NCI-H1092 (cell line): ENCODE measurements at places on chromosomes 3 and 15.

- no peak for DNase-seq
Observed at GRCh38 chr3:149368201-149368673, 9.2 kb downstream of the TM4SF1 start.

- DNase-seq: no peak
Observed at GRCh38 chr3:21618695-21619094, 132.3 kb downstream of the ZNF385D start.

DNA sequence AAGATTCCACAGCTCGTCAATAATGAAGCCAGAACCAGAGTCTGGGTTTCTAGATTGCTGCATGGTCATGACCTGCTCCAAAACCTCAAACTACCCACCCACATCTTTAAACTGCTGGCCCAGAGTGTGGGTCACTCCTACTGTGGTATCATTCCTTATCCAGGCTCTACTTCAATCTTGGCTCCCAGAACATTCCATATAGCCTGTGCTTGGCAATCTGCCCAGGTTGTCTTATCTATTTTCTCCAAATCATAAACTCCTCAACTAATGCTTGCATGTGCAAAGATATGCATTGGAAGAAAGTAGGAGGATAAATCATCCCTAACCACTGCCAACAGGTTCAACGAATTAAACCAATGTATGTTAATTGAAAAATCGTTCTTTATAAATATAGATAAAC lies 169.7 kb downstream of the ANXA2 start:
- no peak for DNase-seq

GRCh38 chr15:48850648-48851047 lies 27.3 kb upstream of the EID1 start:
- DNase-seq: no peak

DNA sequence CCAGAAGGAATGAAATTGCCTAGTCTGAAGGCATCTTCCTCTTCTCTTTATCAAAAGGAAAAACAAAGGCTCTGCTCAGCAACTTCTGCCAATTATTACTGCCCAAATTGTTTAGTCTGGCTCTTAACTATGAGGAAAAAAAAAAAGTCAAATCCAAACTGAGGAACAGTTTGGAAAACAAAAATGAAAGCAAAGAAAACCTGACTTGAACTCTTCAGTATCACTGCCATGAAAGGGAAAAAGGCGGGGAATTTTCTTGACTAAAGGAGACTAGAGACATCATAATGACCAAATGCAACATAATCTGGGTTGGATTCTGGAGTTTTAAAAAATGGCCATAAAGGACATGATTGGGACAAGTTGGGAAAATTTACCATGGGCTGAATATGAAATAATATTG lies 156.3 kb downstream of the STT3B start:
- no peak for DNase-seq

DNA sequence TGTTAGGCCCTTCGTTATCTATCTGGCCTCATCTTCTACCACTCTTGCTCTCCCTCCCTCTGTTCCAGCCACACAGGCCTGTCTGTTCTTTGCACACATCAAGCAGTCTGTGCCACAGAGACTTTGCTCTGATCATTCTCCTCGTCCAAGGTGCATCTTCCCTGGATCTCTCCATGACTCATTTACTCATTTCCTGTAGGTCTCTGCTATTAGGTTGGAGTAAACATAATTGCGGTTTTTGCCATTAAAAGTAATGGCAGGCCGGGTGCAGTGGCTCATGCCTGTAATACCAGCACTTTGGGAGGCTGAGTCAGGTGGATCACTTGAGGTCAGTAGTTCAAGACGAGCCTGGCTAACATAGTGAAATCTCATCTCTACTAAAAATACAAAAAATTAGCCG lies 9.5 kb upstream of the C3orf49 start:
- no peak for DNase-seq

GRCh38 chr3:177295116-177295515 lies 97.8 kb upstream of the TBL1XR1 start:
- DNase-seq: no peak

DNA sequence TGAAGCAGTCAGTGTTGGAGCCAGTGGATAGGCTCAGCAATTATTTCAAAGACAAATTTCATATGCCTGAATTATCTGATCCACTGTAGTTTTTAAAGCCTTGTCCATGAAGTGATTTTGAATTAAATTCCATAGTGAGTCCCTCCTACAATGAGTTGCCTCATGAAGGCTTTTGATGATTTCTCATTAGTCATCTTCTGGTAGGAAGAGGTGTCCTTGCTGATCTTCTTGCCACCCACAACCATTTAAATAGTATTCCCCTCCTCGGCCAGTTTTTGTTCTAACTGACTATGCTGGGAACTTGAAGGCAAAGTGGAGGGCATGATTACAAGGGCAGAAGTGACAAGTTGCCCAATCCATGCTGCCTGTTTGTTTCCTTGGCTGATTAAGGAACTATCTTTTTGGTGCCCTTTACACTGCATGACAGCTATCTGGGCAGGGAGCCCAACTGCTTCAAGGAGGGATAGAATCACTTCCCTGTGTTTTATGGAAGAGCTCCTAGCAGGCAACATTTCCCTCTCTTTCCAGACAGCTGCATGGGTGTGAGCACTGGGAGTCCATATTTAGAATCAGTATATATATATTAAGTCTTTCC lies 617.5 kb downstream of the ZPLD1 start:
- no peak for DNase-seq

DNA sequence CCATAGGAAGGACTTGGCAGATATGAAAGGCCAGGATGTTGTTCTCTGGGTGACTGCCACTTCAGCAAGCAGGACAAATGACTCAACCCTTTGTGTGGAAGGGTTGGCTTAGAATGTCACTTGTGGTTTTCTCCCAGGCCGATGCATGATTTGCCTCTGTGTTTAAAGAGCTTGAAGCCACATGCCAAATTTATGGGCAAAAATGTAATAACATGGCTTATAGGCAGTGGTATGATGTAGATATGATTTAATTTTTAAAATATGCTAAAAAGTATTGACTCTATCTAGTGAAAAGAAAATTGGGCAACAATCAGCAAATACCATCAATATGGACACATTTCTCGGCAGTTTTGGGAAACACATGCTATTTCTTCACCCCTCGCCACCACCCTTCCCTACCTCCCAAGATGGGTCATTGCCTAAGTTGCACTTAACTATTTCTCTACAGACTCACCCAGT lies 114.6 kb downstream of the CYP19A1 start:
- no peak for DNase-seq

- DNase-seq: no peak
Observed at GRCh38 chr3:156460206-156460611, 94.7 kb downstream of the SSR3 start.

DNA sequence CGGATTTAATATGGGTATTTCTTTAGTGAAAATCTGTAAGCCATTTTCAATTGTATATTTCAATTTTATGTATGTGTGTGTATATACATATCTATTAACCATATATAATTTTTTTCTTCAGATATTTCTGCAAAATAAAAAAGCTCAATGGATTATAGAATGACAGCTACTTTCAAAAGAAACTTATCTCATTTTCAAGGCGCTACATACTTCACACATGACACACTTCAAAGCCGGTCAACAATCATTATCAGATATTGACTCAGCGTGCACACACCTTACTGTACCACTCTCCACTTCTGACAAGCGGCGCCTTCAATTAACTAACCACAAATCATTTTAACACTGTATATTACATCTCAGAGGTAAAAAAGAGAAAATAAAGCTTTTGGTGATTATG lies 39.6 kb downstream of the ATP13A3 start:
- no peak for DNase-seq

DNA sequence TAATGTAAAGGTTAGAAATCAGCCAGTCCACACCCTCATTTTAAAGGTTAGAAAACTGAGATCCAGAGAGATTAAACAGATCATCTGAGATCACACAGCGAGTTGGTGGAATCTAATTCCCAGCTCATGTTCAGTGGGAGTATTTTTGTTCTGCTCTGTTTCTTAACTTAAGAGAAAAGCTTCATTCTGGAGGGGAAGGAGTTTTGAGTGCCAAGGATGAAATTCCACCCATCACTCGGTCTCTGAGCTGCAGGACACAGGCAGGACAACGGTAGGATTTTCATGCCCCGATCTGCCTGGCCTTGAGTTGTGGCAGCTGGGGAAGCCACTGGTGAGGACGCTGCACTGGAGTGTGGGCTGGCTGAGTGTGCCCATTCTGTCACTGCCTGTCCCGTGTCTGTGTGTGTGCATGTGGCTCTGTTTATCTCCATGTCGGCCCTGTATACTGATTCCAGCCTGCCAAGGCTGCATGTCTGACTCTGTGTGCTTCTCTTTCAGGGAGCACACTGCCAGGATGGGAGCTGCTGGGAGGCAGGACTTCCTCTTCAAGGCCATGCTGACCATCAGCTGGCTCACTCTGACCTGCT lies 94.3 kb downstream of the CEMIP start:
- DNase-seq: no peak

GRCh38 chr3:52373676-52374075 lies 57.6 kb downstream of the DNAH1 start:
- no peak for DNase-seq

- DNase-seq: no peak
Observed at GRCh38 chr15:50304836-50305235, 39.3 kb upstream of the HDC start.

DNA sequence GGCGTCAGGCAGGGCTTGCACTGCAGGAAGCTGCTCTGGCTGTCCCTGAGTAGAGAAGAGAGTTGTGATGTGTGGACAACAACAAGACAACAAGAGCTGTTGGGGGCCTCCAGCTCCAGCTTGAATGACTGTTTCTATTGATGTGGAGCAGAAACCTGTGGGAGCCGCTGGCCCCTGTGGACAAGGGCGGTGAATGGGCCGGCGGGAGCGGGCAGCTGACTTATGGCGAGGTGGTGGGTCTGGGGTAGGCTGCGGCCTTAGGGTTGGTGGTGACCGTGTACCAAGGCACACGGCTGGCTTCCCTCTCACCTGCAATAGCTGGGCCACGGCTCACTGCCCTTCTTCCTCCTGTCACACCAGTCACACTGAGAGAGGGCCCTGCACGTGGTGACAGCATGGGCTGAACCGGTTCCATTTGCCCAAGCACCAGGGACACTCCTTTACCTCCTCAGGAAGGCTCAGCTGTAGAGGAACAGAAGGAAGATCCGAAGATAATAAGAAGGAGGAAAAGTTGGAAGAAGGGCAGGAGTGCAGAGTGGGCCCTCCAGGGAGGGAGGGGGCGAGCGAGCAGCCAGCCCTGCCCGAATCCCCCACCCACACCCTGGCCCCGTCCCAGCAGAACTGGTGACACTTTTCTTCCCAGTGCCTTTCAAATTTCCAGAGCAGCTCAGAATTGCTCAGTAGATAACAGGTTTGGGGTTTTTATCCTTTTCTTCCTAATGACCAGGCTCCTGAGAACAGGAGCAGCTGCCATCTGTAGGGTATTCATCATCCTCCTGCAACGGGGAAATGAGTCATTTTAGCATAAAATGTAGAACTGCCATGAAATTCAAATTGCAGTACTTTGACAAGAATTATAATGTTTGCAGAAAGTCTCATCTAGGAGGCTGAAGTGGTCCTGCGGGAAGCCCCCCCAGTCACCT lies 136.9 kb downstream of the TJP1 start:
- DNase-seq: no peak

DNA sequence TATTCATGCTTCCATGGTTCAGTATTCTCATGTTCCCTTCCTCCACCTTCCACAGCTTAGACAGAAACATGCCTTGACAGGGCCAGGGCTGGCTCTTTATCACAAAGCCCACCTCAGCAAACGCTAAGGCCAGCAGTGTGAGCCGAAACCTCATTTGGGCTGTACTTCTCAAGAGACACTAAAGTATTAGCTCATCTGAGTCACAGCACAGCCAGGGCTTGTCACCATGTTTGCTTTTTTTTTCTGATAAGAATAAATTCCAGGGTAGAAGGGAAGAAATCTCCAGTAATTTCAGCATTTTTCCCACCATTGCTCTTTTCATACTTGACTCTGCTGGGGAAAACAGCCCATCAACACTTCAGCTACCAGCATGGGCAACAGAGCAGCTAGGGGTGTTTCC lies 95.4 kb downstream of the MYLK start:
- no peak for DNase-seq

GRCh38 chr3:67389176-67389575 lies 265.2 kb downstream of the SUCLG2 start:
- DNase-seq: no peak

DNA sequence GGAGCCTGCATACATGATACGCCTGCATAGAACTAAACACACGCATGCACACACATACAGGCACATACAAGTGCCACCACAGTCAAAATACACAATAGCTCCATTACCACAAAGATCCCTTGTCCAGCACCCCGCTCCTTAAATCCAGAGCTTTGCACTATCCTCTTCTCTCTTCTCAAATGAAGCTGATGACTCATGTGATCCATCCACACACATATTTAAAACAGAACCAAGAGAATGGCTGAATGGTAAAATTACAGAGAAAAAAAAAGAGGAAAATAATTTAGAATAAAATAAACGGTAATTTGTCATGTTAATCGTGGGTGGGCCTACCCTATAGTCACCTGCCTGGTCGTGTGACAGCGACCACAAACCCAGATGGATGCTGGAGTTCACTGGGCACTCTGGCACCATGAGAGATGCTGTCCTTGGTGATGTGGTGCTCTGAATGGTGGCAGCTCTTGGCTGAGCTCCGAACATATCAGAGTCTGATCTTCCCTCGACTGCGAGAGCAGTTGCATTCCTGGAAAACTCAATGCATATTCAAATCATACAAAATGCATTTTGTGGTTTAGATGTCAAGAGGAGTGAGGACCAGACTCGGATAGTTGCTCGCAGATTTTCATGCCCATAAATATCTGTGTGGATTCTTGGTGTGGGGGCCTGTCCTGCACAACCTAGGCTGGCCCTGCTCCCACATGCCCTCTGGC lies 8.9 kb downstream of the IQSEC1 start:
- DNase-seq: no peak

GRCh38 chr3:52046902-52047239 lies 9.5 kb downstream of the DUSP7 start:
- no peak for DNase-seq

GRCh38 chr15:50377867-50378751 lies 23.1 kb upstream of the GABPB1 start:
- no peak for DNase-seq

- no peak for DNase-seq
Observed at GRCh38 chr15:51379390-51379789, 37.9 kb downstream of the GLDN start.

DNA sequence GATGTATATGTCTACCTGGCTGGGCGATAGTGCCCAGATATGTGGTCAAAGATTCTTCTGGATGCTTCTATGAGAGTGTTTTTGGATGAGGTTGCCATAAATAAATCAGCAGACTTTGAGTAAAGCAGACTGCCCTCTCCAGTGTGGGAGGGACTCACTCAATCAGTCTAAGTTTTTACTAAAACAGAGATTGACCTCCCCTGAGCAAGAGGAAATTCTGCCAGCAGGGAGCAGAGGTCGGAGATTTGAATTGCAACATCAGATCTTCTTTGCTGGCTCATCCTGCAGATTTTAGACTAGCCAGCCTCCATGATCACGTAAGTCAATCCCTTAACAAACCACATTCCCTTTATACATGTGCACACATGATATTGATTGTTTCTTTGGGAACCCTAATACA lies 300.9 kb downstream of the MCTP2 start:
- DNase-seq: no peak

DNA sequence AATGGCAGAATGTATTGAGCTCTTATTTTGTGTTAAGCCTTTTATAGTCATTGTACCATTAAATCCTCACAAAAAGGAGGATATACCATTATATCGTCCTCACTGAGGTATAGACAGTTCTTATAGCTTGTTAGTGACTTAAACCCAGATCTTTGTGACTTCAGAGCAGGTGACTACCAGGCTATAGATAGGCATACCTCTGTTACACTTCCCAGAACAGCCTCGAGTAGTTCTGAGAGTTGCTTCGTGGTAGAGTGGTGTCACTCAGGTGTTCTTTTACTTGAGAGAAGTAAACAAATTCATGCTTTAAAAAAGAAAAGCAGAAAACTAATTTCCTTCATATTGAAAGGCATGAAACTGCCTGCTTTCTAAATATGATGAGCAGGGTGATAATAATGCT lies 59.9 kb downstream of the SEC22A start:
- DNase-seq: no peak
